Peyer's patch (tissue), 4 donors: ENCODE measurements at places on chromosomes 5 and 9.
A peak's percentile ranks its signal among the peaks of the same experiment; 100 is the strongest.

DNA sequence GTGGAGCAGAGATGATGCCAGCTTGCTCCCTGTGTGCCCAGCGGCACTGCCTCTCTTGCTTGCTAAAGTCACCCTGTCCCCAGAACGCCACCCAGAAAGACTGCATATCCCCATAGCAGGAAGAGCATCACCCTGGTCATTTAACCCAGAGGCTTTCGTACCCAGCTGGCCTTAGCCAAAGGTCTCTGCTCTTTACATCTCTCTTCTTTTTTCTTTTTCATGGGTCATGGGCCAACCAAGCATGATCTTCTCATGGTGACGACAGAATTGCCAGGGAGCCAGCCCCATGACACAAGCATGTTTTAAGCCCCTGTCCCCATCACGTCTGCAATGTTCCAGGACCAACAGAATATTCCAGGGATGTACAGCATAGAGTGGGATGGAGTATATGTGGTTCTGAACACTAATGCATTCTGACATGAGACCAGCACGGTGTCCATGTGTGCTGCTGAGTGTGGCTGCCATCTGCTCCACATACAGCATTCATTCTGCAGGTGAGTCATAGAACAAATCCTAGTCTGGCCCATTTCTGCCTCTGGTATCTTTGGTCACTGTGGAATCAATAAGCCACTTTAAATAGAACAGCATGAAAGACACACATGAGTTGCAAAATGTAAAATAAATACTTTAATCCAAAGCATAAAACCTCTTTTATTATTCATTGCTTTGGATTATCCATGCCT, 203.0 kb downstream of the MED10 start:
- DNase-seq: no peak

- no peak for DNase-seq
These were observed 624.9 kb upstream of the GRAMD2B start for GRCh38 chr5:125798307-125798706.

- no peak for DNase-seq
These were observed 306.5 kb upstream of the RPS23 start for GRCh38 chr5:82584631-82585030.

GRCh38 chr9:93633492-93634221, 57.3 kb downstream of the PHF2 start:
- DNase-seq: peak; percentile 10

GRCh38 chr9:85510830-85511504, 230.8 kb downstream of the AGTPBP1 start:
- DNase-seq: no peak

DNA sequence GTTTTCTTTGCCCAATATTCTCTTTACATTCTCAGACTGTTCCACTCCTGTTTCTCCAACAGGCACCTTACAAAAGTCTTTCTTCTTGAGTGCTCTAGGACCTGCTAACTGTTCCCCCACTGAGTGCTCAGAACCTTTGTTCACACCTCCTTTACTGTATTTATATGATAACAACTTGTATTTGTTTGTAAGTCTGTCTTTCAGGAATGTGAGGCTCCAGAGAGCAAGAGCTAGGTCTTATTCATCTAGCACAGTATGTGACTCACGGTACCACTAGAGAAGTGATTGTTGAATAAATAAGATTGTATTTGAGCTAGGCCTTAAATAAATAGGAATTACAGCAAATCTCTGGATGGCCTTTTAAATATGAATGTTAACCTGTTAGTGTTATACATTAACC, 42.5 kb upstream of the MYOT start:
- DNase-seq: no peak

- DNase-seq: no peak
These were observed 255.5 kb downstream of the MAN2A1 start for GRCh38 chr5:109945097-109945678.

DNA sequence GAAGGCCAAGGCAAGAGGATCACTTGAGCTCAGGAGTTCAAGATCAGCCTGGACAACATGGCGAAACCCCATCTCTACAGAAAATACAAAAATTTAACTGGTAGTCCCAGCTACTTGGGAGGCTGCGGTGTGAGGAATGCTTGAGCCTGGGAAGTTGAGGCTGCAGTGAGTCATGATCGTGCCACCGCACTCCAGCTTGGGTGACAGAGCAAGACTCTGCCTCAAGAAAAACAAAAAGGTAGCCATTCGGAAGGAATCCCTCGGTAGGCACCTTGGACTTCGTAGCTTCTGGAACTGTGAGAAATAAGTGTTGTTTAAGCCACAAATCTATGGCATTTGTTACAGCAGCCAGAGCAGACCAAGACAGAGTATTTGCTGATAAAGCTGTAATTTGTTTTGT, 174.2 kb downstream of the DCP2 start:
- DNase-seq: no peak
